ENCODE measurements at places on chromosomes 3 and 15. TPM values are rescaled to one million over a fixed set of nuclear protein-coding genes. Genes with fewer than 3 reads are reported as not detected.

OIP5 gene
- 14.3 TPM for total RNA-seq

BCL2A1 gene
- total RNA-seq: 17.4 TPM

MOBP gene
- 0.02 TPM for total RNA-seq

VWA5B2 gene
- 0.38 TPM for total RNA-seq

MORC1 gene
- not detected for total RNA-seq

OPA1 gene
- total RNA-seq: 30.3 TPM

P3H2 gene
- total RNA-seq: 42.0 TPM

ACTC1 gene
- total RNA-seq: 0.52 TPM

DUOXA2 gene
- total RNA-seq: not detected

KIF15 gene
- 8.6 TPM for total RNA-seq

CIDEC gene
- 2.8 TPM for total RNA-seq

LOXL1 gene
- 0.82 TPM for total RNA-seq

MCTP2 gene
- total RNA-seq: not detected

RHCG gene
- total RNA-seq: 42.7 TPM

MRPL47 gene
- total RNA-seq: 40.6 TPM

NANOGP8 gene
- total RNA-seq: not detected

LDHAL6B gene
- total RNA-seq: not detected

SLC22A14 gene
- total RNA-seq: not detected

SOX14 gene
- total RNA-seq: not detected

PDZRN3 gene
- total RNA-seq: not detected

TNFSF10 gene
- 0.10 TPM for total RNA-seq

PLXNB1 gene
- total RNA-seq: 13.2 TPM

TUSC7 gene
- total RNA-seq: not detected
